Hypothalamus (tissue), 51 donors: ENCODE measurements at places on chromosomes 12 and 14.

DNA sequence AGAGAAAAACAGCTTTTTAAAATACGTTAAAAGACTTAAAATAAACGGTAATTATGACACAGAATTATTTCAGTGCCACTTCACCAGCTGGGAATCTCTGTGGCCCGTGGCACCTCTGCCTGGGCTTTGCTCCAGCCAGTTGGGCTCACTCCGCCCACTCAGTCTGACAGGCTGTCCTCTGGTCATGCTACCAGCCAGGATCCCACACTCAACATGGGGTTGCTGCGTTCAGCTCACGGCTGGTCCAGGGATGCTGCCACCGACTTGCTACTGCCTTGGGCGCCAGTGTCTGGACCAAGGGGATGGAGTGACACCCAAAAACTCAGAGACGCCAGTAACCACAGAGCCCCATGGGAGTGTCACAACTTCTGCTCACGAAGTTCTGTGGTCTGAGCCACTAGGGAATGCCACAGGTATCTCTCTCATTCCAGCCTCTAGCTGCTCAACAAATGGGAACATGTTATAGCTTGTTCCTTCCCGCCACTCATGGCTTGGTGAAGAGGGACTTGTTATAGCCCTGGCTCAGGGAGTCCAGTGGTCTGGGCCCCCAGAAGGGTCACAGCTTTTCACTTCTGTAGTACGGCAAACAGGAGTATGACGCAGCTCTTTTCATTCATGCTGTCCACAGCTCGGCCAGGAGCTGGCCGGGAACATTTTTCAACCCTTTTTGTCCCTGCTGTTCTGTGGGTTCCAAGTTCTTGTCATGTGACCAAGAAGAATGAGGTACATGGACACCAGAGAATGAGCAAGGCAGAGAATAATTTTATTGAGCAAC is 23.4 kb upstream of the ATXN7L3B start:
- DNase-seq, result no peak

GRCh38 chr14:58663494-58664111 is 25.8 kb downstream of the DACT1 start:
- no peak for DNase-seq

DNA sequence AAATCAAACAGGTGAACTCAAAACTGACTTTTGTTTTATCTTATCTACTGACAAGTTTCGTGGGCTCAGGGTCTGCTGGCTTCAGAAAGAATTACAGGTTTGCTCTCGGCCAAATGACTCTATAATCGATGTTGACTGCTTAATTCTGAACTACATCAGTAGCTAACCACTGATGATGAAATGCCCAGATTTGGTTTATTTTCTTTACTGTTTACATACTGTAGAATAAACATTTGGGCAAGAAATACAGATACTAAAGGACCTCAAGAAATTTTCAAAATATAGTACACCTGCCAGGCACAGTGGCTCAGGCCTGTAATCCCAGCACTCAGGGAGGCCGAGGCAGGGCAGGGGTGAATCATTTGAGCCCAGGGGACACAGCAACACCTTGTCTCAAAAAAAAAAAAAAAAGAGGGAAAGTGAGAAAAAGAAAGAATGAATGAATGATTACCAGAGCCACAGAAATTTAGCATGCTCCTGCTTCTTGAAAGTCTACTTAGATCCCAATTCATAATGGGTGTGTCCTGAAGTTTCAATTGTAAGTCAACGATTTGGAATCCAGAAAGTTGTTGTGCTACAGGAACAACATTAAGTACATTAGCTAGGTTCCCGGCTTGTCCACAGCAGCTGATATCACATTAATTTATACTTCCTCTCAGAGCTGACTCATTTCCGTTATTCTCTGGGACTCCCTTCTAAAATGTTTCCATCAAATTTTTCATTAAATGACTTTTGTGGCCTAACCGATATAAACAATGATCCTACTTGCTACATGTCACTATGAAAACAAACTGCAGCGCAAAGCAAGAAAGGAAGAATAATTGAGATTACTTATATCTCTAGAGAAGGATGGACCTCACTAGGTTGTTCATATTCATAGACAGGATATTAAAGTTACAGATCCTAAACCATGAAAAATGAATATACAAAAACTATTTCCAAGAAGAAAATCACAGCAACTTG is 134.3 kb downstream of the MED13L start:
- no peak for DNase-seq

DNA sequence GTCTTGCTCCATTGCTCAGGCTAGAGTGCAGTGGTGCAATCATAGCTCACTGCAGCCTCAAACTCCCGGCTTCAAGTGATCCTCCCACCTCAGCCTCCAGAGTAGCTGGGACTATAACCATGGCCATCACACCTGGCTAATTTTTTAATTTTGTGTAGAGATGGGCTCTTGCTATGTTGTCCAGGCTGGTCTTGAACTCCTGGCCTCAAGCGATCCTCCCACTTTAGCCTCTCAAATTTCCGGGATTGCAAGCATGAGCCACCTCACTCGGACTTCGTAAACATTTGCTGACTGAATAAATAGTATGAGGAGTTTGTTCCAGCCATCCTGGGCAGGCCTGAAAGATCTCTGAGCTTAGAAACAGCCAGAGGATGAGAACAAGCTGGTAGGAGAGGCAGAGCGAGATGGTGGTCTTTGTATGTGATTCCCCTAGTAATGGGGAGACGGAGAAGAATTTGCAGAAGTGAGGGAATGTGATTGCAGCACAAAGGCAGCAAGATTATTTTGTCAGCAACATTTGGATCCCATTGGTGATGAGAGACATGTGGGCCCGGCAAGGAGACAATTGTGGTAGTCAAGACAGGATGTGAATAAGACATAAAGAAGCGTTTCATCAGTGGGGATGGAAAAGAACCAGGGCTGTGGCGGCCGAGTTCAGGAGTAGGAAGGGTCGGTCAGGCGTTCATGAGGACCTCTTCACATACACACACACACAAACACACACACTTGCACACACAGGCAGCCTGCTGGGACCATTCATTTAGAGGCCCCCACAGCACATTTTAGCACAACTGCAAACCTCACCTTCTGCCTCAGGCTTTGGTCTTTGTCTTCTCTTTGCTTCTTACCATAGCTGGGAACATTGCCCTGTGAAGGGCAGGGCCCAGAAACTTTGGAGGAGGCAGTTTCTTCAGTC is 155.5 kb downstream of the ZFP36L1 start:
- DNase-seq, result no peak

DNA sequence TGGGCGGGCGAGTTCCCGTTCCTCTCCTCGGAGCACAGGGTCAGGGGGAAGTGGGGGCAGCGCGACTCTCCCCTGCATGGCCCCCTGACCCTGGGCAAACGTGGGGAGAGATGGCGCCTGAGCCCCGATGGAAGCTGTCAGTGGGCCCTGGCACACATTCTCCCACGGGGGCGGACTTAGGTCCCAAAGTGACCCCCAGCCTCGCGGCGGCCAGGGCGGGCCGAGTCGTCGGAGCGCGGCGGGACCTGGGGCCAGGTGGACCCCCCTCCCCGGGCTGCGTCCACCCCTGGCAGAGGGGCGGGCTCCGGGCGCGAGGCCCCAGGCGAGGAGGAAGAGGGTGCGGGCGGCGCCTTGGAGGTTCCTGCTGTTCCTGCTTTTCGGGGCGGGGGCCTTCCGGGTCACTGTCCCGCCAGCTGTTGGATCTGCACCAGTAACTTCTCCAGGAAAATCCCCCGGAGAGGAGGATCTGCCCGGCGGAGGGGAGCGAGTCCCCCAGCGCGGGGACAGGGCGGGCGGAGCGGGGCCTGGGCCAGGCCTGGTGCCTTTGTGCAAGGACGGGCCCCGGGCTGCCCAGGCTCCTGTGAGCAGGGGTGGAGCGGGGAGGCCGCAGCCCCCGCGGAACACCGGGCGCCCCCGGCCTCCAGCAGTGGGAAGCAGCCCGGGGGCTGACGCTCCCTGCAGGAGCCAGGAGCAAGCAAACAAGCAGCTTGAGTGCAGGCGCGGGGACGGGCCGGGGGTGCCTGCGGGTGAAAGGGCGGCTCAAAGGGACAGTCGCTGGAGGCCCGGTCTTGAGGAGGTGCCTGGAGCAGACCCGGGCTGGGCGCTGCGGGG is 15.3 kb downstream of the TNFAIP2 start:
- DNase-seq, result no peak

DNA sequence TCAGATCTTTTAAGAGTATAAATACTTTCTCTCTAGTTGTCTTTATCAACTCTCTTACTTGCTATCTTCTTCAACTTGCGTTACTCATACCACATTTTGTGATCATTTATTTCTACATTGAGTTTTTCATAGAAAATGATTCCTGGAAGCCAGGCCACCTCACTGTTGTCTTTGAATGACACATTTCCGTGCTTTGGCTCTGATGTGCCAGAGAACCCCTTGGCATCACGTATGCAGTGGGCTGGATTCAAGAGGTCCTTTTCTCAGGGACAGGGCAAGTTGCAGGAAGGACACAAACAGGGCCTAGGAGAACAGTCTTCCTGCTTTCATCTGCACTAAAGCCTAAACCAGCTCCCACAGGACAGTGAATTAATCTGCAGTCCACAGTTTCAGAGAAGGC is 70.3 kb upstream of the PYGL start:
- DNase-seq, result no peak

GRCh38 chr12:80422550-80422949 is 21.5 kb upstream of the PTPRQ start:
- no peak for DNase-seq

DNA sequence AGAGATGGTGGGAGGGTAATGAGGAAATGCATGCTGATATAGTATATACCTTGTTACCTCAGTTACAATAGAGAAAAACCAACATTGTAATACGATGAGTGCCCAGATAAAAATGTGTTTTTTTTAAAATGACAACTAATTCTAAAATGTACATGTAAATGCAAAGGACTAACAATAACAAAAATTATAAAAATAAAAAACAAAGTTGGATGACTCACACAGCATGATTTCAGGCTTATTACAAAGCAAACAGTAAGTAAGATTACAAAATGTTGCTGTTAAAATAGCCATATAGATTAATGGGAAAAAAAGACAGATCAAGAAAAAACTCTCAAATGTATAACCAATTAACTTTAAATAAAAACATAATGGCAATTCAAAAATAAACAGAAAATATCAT is 1099.4 kb downstream of the FSCB start:
- no peak for DNase-seq

DNA sequence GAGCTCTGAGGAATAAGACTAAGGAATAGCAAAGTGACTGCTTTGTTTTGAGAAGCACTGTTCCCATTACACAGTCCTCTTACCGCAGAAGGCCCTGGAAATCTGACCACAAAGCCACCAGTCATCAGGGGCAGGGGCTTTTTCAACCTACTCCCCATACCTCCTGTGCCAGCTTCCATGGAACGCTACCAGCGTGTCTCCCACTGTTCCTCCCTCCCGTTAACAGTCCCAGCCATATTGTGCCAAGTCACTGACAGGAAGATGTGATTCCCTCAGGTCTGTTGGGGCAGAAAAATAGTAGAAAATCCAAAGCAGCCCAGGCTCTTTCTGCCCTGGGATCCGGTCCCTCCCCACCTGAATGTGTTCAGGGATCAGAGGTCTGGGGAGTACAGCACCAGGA is 46.6 kb upstream of the VPS33A start:
- DNase-seq, result no peak

GRCh38 chr12:125104982-125105381 is 39.7 kb downstream of the AACS start:
- DNase-seq, result no peak
